NCI-H510A treated with DMSO at 0.1 percent for 48 hours (cell line): ENCODE measurements at places on chromosomes 7 and 10.

- no peak for DNase-seq
Measured at GRCh38 chr10:89813546-89813945, 112.2 kb downstream of the KIF20B start.

DNA sequence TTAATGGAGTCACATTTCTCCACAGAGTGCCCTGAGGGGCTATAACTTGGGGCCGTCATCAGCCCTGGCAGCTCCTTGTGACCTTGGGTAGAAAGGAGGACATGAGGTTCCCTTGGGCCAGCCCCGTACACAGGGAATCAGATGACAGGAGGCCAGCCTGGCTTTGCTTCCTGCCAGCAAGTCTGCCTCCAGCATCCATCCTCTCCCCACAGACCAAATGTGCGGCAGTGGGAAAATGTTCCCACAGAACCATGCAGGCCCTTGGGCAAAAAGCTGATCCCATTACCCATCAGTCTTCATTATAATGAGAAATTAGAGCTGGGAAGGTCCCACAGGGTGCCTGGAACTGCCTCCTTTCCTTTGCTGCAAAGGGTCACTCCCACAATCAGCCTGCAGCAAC lies 908.3 kb downstream of the GRID1 start:
- DNase-seq, result no peak

DNA sequence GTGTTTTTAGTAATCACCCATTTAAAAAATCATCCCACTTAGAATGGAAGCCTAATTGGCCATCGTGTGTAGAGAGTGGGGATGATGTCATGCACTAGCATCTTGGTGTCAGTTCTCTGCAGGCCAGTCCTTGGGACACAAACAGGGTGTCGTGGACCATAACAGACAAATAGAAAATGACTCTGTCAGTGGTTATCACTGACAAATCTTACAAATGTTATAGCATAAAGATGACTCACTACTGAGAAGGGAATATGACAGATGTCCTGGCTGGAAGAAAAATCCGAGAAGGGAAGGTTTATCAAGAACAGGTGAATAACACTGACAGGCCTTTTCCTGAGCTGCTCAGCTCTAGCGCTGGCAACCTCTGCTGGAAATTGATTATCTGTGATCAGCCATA lies 10.6 kb downstream of the CABCOCO1 start:
- no peak for DNase-seq

DNA sequence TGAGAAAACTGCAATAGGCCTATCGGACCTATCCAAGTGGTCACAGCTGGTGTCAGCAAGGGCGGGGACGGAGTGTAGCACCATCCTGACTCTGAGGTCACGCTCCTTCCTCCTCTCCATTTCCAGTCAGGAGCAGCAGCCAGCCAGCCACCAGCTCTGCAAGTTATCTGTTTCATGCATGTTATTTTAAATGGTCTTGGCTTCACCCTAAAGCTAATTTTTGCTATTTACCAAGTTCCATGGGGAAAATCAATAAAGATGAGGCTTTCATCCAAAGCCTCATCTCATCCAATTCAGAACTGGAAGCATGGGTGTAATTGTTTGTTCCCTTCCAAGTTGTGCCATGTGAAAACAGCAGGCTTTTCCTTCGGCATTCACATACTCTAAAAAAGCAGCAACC lies 49.3 kb downstream of the ICA1 start:
- no peak for DNase-seq

DNA sequence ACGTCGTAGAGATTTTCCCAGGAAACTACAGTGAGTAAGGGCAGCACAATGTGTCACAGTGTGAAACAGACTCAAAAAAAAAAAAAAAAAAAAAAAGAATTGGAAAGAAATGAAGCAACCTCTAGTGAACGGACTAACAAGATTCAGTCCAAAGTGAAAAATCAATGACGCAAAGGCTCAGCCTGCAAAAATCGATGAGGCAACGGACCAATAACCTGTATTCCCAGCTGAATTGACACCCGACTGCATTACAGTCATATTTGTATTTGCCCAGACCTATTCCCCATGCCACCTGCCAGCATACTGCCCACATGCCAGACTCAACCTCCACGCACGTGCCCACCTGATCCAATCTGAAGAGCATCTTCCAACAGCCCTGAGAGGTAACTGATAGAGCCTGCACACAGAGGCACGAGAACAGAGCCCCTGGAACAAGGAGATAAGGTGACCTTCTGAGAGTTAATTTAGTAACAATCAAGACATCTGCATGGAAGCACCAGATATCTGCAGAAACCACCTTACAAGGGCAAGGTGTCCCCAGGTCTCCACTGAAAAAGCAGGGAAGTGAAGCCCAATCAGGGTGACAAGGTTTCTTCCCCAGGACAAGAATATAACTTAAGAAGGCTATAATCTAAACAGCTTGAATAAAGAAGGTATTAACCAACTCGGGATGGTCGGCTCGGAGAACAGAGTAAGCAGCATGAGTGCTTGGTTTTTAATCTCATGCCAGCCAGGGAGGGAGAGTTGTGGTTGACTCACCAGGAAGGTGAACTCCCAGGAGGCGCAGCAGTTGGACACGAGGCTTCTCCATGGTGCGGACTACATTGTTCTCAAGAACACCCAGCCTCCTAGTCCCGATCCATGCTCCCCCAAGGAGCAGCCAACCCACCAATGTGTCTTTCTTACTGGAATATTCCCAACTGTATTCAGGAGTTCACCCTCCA lies 48.5 kb downstream of the PLXNA4 start:
- no peak for DNase-seq

DNA sequence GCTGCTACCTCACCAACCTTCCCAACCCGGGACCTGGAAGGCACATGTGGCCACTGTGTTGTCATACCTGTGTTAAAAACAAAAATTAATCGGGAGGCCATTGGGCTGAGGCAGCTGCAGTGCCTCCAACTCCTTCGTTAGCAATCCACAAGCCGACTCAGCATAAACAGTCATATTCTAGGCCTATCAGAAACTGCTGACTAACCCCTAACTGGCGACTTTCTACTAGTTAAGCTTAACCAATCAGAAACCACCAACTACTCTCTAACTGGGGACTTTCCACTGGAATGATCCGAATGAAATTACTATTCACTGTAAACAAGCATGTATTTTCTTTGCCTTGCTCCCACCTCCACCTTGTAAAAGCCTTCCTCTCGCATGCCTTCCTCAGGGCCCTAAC lies 14.1 kb upstream of the TMEM72 start:
- no peak for DNase-seq

GRCh38 chr10:31730776-31731175 lies 197.9 kb downstream of the ARHGAP12 start:
- DNase-seq, result no peak

- DNase-seq, result no peak
Measured at GRCh38 chr10:73819513-73820093, 8.2 kb upstream of the NDST2 start.

DNA sequence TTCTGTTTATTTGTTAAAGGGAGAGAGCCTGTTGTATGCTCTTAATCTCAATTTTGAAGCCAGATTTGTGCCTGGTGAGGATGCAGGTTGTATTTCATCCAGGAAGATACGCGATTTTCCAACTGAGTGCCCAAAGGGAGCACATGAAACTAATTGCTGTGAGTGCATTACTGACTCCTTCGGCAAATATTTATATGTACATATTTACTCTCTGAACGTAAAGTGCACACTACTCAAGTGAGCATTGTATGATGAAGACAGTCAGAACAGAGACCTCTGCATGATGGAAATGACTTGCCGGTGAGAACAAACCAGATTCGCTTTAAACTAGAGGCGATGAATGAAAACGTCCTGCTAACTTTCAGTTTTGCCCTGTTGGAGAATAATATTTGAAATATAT lies 130.1 kb downstream of the MALRD1 start:
- peak; percentile 34 for DNase-seq

GRCh38 chr10:50883629-50884028 lies 1.8 kb downstream of the A1CF start:
- no peak for DNase-seq

DNA sequence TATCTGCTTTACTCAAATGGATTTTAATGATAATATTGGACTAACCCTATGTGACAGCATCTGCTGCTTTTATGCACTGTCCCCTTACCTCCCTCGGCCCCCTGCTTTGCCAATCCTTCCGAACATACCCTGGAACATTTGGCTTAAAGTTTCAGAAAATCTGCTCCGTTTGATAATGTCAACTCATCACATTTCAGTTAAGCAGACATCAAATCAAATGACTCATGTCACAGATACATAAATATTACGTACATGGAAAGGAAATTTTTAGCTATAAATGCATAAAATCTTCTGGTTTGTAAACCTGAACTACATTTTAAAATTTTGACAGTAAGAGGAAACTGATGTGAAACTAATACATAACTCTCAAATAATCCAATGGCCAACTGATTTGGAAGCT lies 98.2 kb downstream of the CNTNAP2 start:
- DNase-seq, result no peak

DNA sequence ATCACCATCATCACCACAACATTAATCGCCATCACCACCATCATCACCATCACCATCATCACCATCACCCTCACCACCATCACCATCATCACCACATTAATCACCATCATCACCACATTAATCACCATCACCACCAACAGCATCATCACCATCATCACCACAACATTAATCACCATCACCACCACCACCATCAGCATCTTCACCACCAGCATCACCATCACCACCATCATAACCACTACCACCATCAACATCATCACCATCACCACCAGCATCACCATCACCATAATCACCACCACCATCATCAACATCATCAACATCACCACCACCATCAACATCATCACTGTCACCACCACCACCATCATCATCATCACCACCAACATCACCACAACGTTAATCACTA lies 124.6 kb downstream of the WDFY4 start:
- DNase-seq, result no peak

DNA sequence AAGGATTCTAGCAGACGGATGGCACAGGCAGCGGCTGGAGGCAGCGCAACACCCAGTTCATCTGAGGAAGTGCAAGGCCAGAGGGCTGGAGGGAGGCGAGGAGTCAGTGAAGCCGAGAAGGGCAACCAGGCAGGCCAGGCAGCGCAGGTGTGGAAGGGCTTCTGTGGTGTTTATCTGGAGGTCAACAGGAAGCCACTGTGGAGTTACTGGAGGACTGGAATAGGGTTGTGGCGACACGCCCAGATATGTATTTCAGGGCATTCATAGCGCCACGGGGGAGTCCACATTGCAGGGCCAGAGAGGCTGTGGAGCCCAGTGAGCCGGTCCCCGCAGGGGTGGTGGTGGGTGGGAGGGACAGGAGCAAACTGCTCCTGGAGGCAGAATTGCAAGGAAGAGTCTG lies 150.6 kb downstream of the CDH23 start:
- no peak for DNase-seq

- DNase-seq, result no peak
Measured at GRCh38 chr7:22350466-22351328, 6.3 kb downstream of the RAPGEF5 start.

- no peak for DNase-seq
Measured at GRCh38 chr10:114932945-114933344, 5.0 kb upstream of the TRUB1 start.

GRCh38 chr7:3427957-3428356 lies 126.9 kb downstream of the SDK1 start:
- DNase-seq, result no peak

DNA sequence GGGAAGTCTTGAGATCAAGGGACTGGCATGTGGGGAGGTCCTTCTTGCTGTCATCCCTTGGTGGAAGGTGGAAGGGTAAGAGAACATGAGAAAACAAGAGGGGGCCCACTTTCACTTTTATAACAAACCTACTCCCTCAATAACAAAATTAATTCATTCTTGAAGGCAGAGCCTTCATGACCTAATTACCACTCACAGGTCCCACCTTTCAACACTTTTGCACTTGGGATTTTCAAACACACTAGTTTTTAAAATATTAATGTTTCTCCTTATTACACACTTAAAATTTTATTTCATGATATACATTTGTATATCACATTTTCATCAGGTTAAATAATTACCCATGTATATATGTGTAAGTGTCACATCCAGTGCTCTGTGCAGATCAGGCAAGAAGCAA lies 2.0 kb downstream of the ST7 start:
- no peak for DNase-seq

GRCh38 chr10:78576276-78576675 lies 492.5 kb upstream of the ZMIZ1 start:
- no peak for DNase-seq

DNA sequence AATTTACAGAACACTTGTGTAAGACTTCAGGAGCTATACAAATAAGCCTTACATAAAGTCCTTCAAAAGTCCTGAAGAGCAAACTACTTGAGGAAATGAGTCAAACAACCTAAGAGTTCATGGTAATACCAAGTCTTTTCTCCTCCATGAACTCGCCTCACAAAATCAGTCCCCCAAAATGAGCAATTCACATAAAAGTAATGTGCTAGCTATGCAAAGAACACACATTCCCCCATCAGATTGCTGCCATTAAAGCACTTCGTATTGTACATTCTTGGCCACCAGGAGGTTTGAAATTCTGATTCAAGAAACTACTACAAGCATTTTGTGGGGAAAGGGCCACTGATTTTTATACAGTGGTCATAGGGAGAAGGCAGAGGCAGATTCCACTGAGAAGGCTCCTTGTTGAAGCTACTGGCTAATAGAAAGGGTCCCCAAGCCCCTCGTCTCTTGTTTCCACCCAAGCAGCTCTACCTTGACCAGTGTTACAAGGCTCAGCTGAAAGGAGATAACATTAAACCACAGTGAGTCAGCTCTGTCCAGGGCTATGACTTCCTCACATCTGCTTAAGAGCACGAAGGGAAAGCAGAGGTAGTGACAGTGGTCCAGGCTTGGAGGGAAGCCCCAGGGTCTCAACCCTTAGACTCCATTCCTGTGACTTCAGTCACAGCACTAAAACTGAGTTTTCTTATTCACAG lies 115.2 kb upstream of the CDK1 start:
- DNase-seq, result peak; percentile 22

GRCh38 chr7:122166275-122166674 lies 22.2 kb upstream of the AASS start:
- no peak for DNase-seq

GRCh38 chr10:124561206-124561605 lies 99.6 kb downstream of the LHPP start:
- no peak for DNase-seq

- no peak for DNase-seq
Measured at GRCh38 chr10:63738410-63738809, 217.2 kb downstream of the REEP3 start.

GRCh38 chr10:48285710-48286109 lies 11.2 kb upstream of the FRMPD2 start:
- DNase-seq, result no peak

- peak; percentile 5 for DNase-seq
Measured at GRCh38 chr7:17822547-17823173, 117.6 kb downstream of the SNX13 start.

GRCh38 chr10:43122826-43123225 lies 15.4 kb upstream of the CSGALNACT2 start:
- DNase-seq, result no peak

DNA sequence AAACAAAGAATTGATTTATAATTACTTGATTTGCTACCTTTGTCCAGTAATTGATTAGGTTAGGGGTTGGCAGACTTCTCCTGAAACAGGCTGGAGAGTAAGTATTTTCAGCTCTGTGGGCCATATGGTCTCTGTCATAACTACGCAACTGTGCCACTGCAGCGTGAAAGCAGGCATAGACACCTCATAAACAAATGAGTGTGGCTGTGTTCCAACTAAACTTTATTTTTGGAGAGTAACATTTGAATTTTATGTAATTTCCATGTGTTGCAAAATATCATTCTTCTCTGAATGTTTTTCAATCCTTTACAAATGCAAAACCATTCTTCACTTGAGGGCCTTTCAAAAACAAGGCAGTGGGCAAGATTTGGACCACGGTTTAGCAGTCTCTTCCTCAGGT lies 76.9 kb downstream of the GALNT17 start:
- DNase-seq, result no peak

GRCh38 chr7:50994753-50995319 lies 212.1 kb upstream of the GRB10 start:
- no peak for DNase-seq
